Caco-2 (cell line): ENCODE measurements at places on chromosomes 5 and 9.

DNA sequence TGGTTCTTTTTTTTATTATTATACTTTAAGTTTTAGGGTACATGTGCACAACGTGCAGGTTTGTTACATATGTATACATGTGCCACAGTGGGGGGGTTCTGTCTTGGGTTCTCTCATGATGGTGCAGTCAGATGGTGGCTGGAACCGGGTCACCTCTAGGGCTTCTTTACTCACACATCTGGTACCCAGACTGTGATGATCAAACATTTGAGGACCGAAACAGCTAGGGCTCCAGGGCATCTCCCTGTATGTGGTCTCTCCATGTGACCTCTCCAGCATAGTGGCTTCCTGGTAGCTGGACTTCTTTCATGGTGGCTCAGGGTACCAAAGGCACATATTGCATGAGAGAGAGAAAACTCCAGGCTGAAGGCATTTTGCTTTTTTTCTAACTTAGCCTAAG lies 9.8 kb upstream of the CRHBP start:
- DNase-seq: no peak

DNA sequence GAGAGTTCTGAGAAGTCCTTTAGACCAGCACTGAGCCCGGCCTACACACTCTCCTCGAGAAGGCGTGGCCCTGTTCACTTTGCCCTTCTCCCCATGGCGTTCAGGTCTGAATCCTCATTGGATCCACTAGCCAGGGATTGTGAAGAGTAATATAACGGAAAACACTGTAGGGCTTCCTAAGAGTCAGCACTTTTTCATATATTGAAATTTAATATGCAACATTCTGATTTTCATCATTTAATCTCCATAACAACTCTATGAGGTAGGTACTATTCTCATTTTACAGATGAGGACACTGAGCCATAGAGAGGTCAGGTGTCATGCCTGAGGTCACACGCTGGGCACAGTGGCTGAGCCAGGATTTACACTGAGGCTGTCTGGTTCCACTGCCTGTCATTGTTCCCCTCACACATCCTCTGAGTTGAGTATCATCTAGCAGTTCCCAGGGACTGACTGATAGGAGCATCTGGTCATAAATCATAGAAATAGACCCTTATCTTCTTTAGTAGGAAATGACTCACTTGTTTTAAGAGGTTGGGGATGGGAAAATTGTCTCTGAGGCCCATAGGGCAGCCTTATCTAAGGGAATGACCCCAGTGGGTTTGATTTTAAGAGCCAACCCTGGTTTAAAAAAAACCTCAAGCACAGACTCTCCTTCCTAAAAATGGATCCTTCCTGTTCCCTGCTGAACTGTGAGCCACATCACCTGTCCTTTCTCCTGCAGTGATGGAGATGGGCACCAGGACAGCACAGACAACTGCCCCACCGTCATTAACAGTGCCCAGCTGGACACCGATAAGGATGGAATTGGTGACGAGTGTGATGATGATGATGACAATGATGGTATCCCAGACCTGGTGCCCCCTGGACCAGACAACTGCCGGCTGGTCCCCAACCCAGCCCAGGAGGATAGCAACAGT lies 41.2 kb downstream of the THBS4 start:
- DNase-seq: no peak

DNA sequence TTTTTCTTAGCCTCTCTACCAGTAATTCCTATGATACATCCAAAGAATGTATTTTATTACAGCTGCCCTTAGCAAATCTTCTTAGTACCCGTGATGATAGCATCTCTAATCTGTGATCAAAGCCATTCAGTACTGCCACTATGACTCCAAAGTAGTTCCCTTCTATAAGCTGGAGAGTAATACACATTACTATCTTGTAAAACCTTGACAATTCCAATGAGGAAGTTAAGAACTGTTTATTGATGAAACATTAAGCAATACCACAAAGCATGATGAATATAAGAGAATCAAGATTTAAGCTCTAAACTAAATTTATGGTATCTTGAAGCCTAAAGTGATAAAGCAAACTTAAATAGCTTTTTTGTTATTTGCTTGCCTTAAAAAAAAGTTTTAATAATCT lies 86.1 kb downstream of the SMIM23 start:
- DNase-seq: no peak

DNA sequence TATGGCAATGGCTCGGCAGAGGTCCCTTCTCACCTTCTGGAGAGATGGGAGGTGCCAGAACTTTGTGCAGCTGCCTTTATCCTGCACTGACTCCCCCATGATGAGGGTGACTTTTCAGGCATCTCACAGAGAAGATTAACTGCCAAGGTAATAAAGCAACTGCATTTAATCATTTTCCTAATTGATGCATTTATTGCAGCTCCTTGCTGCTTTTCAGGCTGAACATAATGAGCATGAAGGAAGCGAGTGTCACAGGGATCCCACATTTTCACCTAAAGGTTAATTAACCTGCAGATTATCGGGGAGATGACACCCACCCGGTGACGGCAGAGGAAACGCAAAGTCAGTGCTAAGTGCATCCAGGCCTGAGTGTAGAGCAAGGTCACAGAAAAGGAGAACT lies 154.3 kb downstream of the ICE1 start:
- no peak for DNase-seq

GRCh38 chr5:177473443-177474001 lies at the start of gene DBN1:
TSS of gene DBN1 (minus strand) at chr5:177473634. CDS start at chr5:177473521, 113 bp downstream.
- DNase-seq: no peak

GRCh38 chr5:1110307-1111240 lies 1.3 kb downstream of the SLC12A7 start:
- DNase-seq: no peak

DNA sequence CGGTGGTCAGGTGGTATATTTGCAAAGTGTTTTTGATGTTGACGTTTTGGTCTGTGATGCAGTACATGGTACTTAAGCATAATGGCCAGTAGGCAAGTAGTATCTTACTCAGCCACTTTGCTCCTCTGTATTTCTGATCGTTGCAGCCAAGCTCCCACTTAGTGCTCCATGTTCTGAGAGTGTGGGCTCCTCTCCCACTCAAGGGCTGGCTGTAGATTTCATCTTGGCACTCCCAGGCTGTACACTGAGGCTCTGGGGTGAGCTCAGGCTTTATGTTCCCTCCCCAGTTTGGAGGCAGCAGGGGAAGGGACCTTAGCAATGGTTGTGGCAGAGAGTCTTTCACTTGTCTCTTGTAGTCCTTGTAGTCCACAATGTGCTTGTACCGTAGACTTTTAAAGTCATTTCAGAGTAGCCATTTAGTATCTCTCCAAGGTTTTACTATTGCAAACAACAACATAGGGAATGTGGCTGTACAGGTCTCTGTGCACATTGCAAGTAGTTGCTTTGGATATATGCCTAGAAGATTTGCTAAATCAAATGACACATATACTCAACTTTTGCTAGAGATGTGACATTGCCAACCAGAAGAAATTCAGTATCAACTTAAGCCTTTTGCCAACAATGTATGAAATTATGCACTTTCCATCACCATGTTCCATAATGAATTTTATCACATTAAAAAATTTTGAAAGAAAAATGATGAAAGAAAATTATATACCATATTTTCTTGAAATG lies 304.3 kb upstream of the CTNND2 start:
- DNase-seq: no peak

DNA sequence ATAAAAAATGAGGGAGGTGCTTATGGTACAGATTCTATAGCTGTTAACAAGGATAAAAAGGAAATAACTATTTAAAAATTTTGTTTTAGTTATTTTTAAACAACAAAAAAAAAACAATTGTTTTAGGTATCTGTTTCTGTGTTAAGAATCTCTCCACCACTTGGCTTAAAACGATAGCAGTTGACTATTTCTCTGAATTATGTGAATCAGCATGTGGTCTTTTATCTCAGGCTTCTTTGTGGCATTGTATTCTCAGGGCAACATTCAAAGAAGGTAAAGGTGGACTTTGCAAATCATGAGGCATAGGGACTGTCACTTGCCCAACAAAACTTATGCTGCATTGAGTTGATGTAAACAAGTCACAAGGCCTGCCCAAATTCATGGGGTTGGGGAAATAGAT lies 55.2 kb downstream of the ERBIN start:
- no peak for DNase-seq

DNA sequence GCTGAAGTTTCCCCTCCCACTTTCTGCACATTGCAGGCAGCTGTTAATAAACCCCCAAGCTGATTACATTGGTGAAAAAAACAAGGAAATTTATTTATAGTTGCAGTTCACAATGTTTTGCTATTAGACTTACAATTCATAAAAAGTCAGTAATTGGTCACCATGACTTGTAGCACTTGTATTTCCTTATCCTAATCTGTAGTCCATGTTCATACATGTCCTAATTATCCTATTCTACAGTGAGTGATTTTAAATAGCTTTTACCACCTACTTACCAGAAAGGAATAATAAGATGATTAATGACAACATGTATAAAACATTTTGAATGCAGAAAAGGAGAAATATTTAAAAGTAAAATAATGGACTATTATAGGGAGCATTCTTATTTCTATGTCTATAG lies 760.0 kb upstream of the RIOK2 start:
- DNase-seq: no peak

GRCh38 chr5:173802670-173803165 lies 85.4 kb upstream of the CPEB4 start:
- peak; percentile 79 for DNase-seq

- no peak for DNase-seq
Measured at GRCh38 chr9:23555851-23556250, 270.2 kb downstream of the ELAVL2 start.

- no peak for DNase-seq
Measured at GRCh38 chr9:110156416-110156815, 51.5 kb downstream of the C9orf152 start.

DNA sequence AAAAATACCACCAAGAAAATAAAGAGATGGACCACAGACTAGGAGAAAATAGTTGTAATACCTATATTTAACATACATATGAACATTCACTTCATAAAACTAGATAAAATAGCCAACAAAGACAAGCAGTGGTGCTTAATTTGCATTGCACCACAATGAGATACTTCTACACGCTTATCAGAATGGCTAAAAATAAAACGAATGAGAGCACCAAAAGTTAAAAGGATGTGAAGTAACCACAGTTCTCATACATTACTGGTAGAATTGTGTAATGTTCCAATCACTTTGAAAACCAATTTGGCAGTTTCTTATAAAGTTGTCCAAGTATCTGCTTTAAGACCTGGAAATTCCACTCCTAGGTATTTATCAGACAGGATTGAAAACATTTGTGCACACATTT lies 198.9 kb upstream of the SGCD start:
- no peak for DNase-seq

- no peak for DNase-seq
Measured at GRCh38 chr5:55063899-55064298, 38.5 kb upstream of the GZMA start.

DNA sequence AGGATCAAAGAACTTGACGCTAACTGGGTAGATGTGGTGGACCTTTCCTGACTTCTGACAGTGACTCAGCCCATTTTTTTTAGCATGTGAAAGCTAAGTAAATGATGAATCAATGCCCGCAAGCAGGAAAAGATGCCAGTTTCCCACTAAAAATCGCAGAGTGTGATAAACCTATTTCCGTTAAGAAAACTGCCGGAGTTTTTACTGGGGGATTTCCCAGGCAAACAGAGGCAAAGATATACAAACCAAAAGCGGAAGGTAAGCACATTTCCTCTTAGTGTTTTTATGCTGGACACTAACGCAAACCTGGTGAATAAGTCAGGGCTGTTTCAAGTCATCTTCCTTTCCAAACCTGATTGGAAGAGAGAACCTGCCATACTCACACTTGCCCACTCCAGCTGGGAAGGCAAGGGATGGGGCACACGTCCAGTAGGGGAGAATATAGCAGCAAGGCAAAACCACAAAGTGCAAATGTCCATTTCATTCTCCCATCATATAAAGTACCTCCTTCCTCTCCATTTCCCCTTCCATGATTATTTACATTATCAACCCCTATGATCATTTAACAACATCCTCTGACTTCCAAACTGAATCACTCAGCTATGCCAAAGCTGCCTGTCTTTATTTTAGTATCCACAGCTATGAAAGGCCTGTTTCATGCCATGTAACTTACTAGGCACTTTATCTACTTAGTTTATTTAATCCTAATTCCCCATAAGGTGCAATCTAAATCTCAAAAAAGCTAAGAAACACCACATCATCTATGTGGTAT lies 349.7 kb upstream of the RFX3 start:
- no peak for DNase-seq
